ENCODE measurements at places on chromosomes 2 and 18. TPM values are rescaled to one million over a fixed set of nuclear protein-coding genes. Genes with fewer than 3 reads are reported as not detected.

DSC2 gene
- 36.4 TPM for polyA plus RNA-seq

- no peak for DNase-seq
Observed at GRCh38 chr2:241267249-241268067, 48.0 kb downstream of the HDLBP start.

- no peak for DNase-seq
Observed at GRCh38 chr2:23028106-23028505, 356.9 kb upstream of the KLHL29 start.

M1AP gene
- 0.67 TPM for polyA plus RNA-seq

- DNase-seq: no peak
Observed at GRCh38 chr2:235618039-235618438, 124.2 kb downstream of the AGAP1 start.

GRCh38 chr2:238418196-238418998 lies 8.3 kb upstream of the ASB1 start:
- no peak for DNase-seq

DNA sequence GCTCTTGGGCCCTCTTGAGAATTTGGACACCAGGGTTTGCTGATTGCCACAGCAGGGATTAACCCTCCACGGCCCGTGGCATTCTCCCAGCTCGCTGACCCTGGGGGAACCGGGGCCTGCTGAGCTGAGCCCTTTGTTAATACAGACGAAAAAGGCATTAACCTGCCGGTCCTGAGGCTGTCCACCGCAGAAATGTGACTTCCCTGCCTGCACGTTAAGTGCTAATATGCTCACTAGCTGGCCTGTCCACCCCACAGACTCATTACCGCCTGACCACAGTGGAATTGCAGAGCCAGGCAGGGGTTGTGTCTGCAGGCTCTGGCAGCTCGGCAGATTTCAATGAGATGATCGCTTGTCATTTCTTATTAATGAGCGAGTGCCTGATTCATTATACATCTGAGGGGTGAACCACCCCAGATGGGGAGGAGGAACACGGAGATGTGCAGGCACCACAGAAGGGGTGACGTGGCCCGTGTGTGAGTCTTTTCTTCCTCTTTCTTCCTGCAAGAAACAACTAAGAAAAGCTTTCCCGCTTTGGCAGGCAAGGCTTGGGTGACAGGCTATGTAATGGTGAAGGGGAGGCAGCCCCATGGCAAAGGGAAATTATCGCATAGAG lies 126.0 kb downstream of the GLI2 start:
- no peak for DNase-seq

- no peak for DNase-seq
Observed at GRCh38 chr18:49174478-49174877, 223.7 kb upstream of the SMAD7 start.

KLHL14 gene
- 31.5 TPM for polyA plus RNA-seq

SRD5A2 gene
- 0.08 TPM for polyA plus RNA-seq

DNA sequence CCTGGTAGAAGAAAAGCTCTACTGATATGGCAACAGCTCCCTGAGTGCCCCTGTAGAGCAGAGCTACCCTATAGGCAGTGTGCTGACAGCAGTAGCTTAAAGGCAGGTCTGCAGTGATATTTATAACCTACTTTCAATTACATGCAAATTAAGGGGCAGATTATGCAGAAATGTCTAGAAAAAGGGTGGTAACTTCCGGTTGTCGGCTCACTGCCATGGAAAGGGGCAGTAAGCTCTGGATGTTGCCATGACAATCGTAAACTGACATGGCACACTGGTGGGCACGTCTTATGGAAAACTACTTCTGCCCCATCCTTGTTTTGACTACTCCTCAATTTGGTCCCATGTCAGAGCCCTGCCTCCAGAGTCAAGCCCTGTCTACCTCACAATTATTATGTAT lies 2.9 kb upstream of the TYMS start:
- no peak for DNase-seq

MRO gene
- 3.6 TPM for polyA plus RNA-seq

SCYGR4 gene
- not detected for polyA plus RNA-seq

GREB1L gene
- 4.4 TPM for polyA plus RNA-seq

ABCG8 gene
- polyA plus RNA-seq: 0.75 TPM

DNA sequence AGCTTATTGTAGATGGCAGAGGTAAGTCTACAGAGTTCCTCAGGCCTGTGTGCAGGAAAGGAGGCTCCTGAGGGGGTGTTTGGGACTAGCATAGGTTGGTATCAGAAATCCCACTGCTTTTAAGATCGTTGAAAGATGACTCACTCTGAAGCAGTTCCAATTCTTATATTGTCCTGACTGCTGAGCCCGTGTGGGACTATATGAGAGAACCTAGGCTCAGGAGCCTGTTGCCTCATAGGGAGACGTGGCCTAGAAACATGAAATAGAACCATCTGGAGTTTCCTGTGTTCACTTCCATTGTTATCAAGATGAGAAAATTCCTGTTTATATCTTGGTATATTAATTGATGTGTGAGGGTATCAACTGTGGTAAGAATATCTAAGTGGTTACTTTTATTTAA lies 5.7 kb downstream of the CCT7 start:
- DNase-seq: no peak

GRCh38 chr2:182018218-182018617 lies 32.6 kb downstream of the PPP1R1C start:
- DNase-seq: no peak

DNA sequence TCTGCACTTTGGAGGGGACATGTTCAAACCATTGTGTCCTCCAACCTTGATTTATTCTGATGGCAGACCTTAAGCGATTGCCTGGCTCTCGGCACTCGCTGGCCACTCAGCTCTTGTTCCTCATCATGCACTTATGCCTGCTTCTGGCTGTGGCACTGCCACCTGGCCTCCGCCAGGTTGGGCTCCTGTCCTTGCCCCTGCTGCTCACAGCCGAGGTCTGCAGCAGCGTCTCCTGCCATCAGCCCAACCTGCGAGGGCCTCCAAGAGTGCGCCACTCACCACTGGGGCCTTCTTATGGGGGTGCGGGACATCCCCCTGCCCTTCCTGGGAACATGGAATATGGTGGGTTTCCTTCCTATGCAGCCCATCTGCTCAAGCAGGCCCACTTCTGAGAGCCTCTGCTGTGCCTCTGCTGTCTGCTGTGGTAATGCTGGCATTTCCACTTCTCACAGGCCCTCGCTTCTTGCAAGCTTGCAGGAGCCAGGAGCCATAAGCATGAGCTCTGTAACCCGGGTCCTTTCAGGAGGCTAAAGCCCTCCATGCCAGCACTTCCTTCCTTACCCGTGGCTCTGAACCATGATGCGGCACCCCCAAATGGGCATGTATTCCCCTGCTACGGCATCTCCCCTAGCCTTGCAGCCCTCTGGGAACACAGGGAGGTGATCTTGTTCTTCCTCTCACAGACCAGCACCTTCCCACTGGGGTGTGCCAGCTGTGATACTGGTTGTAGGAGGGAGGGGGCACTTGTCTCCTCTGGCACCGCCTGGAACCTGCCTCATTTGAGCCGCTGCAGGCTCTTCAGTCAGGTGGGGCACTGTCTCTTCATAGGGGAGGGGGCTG lies 58.6 kb upstream of the HS6ST1 start:
- DNase-seq: no peak

GRCh38 chr2:36370281-36370680 lies 14.7 kb downstream of the CRIM1 start:
- DNase-seq: no peak

TSPYL6 gene
- polyA plus RNA-seq: not detected

SCN1A gene
- 0.39 TPM for polyA plus RNA-seq

- DNase-seq: no peak
Observed at GRCh38 chr2:70143314-70144150, 47.3 kb downstream of the C2orf42 start.

IL1B gene
- 0.53 TPM for polyA plus RNA-seq

CABLES1 gene
- polyA plus RNA-seq: 25.8 TPM

ANKRD62 gene
- 0.08 TPM for polyA plus RNA-seq

DNA sequence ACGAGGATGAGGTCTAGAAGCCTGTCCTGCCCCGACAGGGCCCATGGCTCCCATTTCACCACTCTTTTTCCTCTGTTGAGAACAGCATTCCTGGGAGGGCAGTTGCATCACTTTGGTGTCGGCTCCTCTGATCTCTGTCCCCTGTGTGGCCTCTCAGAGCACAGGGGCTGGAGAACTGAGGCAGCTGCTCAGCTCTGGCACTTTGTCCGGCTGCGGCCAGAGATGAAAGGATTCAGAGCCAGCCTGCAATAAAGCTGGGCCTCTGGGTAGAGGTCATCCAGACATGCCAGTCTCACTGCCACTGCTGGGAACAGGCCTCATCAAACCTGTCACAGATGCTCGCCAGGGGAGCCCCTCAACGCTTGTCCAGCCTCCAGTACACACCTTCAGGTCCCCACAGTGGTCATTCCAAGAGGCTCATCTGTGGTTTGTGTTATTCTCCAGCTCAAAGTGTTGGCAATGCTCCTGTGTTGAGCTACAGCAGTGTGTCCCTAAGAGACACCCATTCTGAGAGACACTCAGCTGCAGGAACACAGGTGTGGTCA lies 13.1 kb upstream of the ROCK2 start:
- no peak for DNase-seq

All from renal cortex interstitium (tissue), 15 donors.